ENCODE measurements at places on chromosomes 1 and 21.

DNA sequence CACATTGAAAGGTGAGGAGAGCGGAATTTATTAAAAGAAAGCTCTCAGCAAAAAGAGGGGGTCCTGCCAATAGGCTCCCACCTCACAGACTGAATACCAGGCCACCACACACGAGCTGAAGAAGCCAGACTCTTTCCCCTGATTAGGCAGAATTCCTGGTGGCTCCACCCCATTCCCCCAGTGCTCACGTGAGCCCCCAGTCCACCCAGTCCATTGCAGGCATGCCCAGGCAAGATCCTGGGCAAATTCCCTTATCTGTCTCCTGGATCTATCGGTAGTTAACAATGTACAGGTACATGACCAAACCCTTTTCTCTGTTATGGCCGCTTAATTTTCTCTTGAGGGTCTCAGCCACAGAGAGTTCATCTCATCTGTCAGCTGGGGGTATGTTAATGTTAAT lies 54.6 kb upstream of the BTG3 start:
- no peak overlapping the region for H3K27ac ChIP-seq
- H3K4me1 ChIP-seq, result peaks cover 5% of the 10 kb centered on the region
- DNase-seq, result no peak
- no peaks in the 10 kb centered on the region for H3K27me3 ChIP-seq
- H3K36me3 ChIP-seq, result no peaks in the 10 kb centered on the region

- H3K27me3 ChIP-seq, result peaks cover 2% of the 10 kb centered on the region
- no peak for DNase-seq
- H3K4me1 ChIP-seq, result no peaks in the 10 kb centered on the region
- H3K4me3 ChIP-seq, result no peak overlapping the region
These were observed 48.6 kb downstream of the PCP4 start for GRCh38 chr21:39915881-39916280.

DNA sequence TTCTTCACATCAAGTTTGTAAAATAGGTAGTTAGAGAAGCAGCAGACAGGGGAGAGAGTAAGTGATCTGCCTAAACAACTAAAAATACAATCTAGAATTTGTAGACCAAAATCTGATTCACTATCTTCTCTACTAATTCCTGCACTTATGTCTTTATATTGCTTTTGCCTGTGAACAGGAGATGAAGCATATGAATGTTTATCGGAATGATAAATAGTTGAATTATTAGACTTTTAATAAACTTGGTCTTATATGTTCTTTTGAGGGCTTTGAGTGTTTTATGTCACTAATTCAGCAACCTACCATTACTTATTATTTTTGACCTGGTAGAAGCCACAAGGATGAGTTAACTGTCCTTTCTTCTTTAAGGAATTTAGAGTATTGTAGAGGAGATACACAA lies 2.3 kb downstream of the DESI2 start:
- H3K27me3 ChIP-seq, result no peaks in the 10 kb centered on the region
- no peak for DNase-seq
- H3K4me1 ChIP-seq, result peaks cover 10% of the 10 kb centered on the region
- H3K27ac ChIP-seq, result no peak overlapping the region
- peak overlapping the region; percentile 59 for H3K4me3 ChIP-seq

GRCh38 chr1:2499986-2500596 lies 24.0 kb downstream of the PLCH2 start:
- peaks cover 3% of the 10 kb centered on the region for H3K4me1 ChIP-seq
- H3K27me3 ChIP-seq, result no peaks in the 10 kb centered on the region
- H3K4me3 ChIP-seq, result no peak overlapping the region
- no peaks in the 10 kb centered on the region for H3K36me3 ChIP-seq
- no peak overlapping the region for H3K27ac ChIP-seq
- no peak for DNase-seq

DNA sequence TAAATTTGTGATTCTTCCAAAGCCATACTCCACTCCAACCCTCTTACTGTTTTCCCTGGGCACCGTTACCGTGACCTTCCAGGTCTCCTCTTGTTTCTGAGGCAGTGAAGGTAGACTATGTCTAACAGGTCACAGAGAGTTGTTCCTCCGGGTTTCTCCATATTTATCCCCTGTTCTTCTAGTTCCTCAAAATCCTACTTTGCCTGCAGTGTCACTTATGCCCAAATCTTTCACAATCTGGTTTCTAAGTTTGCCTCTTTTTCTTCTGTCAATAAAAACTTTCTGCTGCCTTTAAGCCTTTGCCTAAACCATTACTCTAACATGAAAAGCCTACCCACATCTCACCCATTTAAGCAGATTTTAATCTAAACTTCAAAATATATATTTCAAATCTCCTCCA lies 87.7 kb downstream of the C4BPA start:
- H3K27me3 ChIP-seq, result no peaks in the 10 kb centered on the region
- no peaks in the 10 kb centered on the region for H3K36me3 ChIP-seq
- H3K27ac ChIP-seq, result no peak overlapping the region

DNA sequence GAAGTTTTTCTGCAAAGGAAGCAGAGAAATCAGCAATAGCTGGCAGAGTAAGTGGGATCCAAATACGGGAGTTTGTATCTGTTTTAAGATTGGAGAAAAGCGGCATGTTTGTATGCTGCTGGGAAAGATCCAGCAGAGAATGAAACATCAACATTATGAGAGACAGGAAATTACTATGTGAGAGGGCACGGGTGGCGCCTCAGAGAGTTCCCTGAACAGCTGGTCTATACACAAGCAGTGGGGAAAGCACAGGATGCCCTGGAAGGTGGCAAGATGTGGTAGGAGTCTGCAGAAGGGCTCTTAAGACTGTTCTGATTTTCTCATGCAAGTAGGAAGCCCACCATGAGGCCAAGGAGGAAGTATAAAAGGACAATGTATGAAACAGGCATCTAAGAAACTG lies 130.4 kb downstream of the RERE start:
- DNase-seq, result no peak
- no peaks in the 10 kb centered on the region for H3K27me3 ChIP-seq
- no peak overlapping the region for H3K4me3 ChIP-seq
- no peak overlapping the region for H3K27ac ChIP-seq
- H3K4me1 ChIP-seq, result no peaks in the 10 kb centered on the region
- peaks cover 15% of the 10 kb centered on the region for H3K36me3 ChIP-seq

Data from neuronal stem cell (in vitro differentiated cells).